Activated T-helper 2 cell treated with anti-CD3 and anti-CD28 coated beads, Interferon-gamma antibody, Interleukin-2, Interleukin-4, amounts not matched to agents 10 μg/mL and 5 μg/mL and 100 μg/mL, durations not matched to agents 14 hours and 24 hours and 36 hours (primary cell): ENCODE measurements at places on chromosomes 5 and 9. TPM values are rescaled to one million over a fixed set of nuclear protein-coding genes. Genes with fewer than 3 reads are reported as not detected.

GRCh38 chr9:78620764-78621163 lies 323.8 kb downstream of the PSAT1 start:
- no peak overlapping the region for H3K27ac ChIP-seq
- no peaks in the 10 kb centered on the region for H3K27me3 ChIP-seq
- H3K4me1 ChIP-seq: no peaks in the 10 kb centered on the region
- DNase-seq: no peak

DNA sequence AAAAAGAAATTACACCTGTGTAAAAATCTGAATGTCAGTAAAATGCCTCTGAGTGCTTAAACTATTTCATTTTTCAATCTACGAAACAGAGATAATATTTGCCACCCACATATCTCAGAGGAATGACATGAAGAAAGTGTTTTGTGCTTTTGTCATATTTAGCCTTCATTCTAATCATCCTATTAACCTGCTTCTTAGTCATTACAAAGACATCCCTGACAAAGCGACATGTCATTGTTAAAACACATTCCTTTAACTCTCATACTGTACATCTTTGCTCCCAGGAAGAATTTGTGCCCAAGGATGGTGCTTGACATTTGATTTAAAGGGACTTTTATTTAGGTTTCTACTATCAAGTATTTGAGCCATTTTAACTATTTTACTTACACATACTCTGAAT lies 275.9 kb downstream of the DMRTA1 start:
- no peak for DNase-seq
- no peak overlapping the region for H3K4me3 ChIP-seq
- no peaks in the 10 kb centered on the region for H3K27me3 ChIP-seq

DNA sequence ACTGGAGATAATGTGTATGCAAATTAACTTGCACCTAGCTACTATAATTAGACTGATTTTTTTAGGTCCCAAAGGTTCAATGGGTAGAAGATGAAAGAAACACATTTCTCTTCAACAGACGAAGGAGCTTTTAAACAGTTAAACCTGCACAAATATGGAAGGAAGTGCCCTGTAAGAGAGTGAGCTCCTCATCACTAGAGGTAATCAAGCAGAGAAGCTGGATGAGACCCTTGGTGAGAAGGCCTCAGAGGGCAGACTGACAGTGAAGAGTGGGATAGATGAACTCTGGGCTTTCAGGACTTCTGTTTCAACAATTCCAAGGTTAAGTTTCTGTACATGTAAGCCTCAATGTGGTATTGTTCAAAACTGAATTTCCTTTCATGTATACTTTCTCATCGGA lies 23.2 kb downstream of the PTPN3 start:
- H3K4me1 ChIP-seq: peaks cover 17% of the 10 kb centered on the region
- H3K27ac ChIP-seq: no peak overlapping the region
- H3K36me3 ChIP-seq: no peaks in the 10 kb centered on the region
- no peak overlapping the region for H3K4me3 ChIP-seq

TLX3 gene
- total RNA-seq: not detected in 2 replicates

GRCh38 chr9:90861826-90862740 lies 60.5 kb downstream of the SYK start:
- no peaks in the 10 kb centered on the region for H3K36me3 ChIP-seq
- peaks cover 13% of the 10 kb centered on the region for H3K27me3 ChIP-seq
- H3K27ac ChIP-seq: no peak overlapping the region
- DNase-seq: no peak

- no peak overlapping the region for H3K4me3 ChIP-seq
- no peaks in the 10 kb centered on the region for H3K4me1 ChIP-seq
- no peak overlapping the region for H3K27ac ChIP-seq
Observed at GRCh38 chr5:142201471-142201887, 92.9 kb downstream of the NDFIP1 start.

TLE1 gene
- 0.14 and 0.41 TPM in 2 replicates for total RNA-seq

GRCh38 chr5:32851559-32852173 lies 140.5 kb downstream of the NPR3 start:
- H3K4me1 ChIP-seq: no peaks in the 10 kb centered on the region
- H3K27me3 ChIP-seq: no peaks in the 10 kb centered on the region
- DNase-seq: no peak
- H3K27ac ChIP-seq: no peak overlapping the region
